ENCODE measurements at places on chromosomes 12 and 14. TPM values are rescaled to one million over a fixed set of nuclear protein-coding genes. Genes with fewer than 3 reads are reported as not detected.
A peak's percentile ranks its signal among the peaks of the same experiment; 100 is the strongest.

DNA sequence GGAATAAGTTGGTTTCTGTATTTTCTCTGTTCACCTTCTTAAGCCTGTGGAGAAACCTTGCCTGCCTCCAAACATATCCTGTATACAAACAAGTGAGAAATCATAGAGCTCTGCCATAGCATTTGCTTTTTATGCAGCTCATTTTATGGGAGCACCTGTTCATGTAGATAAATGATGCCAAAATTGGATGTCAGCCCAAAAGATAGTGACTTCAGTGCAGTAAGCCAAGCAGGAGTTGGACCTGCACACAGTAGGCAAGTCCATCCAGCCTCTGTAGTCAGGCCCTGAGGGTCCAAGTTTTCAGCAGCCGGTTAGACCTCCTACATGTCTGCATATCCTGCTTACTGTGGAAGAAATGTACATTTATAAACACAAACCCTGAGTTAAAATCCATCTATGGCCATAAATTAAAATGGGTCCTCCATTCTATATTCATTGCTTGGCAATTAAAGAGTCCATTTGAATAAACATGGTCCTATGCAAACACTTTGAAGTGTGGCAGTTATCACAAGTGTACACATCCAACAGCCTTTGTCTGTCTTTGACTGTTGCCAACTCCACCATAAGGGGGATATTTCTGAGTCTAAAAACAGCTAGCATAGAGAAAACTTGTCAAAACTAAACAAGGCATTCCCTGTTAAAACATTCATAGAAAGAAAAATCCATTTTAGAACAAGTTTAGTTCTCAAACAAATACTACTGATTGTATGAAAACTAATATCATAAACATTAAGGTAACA, 847.8 kb downstream of the RPS29 start:
- H3K4me1 ChIP-seq: no peaks in the 10 kb centered on the region
- no peak overlapping the region for H3K27ac ChIP-seq
- no peak for DNase-seq
- H3K36me3 ChIP-seq: no peaks in the 10 kb centered on the region

DNA sequence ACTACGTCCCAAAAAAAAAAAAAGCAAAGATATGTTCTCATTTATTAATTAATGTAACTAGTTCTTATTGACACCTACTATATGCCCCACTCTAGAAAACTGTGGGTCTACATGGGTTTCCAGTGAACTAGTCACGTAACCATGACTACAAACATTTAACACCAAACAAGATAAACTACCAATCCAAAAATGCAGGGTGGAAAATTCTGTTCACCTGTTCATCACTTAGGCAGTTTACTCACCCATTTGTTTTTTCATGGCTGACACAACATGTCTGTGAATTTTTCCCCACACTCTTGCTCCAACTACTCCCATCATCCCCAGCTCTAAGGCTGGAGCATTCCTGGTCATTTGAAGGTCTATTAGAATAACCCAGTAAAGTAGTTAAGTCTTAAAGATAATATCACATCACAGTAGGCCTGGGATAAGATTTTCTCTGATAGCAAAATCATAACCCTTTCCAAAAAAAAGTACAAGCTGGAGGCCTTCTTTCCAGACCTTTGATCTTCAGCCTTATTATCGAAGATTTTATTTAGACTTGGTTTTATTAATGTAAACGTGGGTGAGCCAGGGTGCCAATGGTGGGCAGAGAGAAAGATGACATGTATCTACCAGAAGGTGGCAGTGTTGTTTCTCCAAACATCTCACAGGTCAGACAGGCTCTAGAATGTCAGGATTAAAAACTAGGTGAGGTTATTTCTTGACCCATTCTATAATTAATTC, 61.6 kb upstream of the DAAM1 start:
- no peak overlapping the region for H3K4me3 ChIP-seq
- no peaks in the 10 kb centered on the region for H3K4me1 ChIP-seq
- DNase-seq: peak; percentile 28
- H3K36me3 ChIP-seq: no peaks in the 10 kb centered on the region
- no peaks in the 10 kb centered on the region for H3K27me3 ChIP-seq

DNA sequence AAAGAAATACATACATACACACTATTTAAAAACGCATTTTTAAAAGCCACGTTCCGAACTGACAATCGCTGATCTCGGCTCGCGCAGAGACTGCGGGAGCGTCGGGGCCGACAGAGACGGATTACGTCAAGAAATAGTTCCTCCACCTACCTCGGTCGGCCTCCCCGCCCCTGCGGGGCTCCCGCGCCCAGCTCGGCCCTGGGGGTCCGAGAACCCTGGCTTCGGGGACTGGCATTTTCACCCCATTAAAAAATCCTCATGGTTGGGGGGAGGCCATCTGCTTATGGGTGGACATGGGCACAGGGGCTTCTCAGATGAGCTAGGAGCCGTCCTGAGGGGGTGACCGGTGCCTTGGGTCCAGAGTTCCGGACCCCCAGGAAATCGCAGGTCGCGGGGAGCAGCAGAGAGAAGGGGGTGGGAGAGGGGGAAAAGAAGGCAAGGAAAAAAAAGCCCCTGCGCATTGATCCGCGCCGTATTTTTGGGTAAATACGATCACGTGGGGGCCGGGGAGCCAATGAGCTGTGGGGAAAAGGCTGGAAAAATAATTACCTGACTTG, 324 bp upstream of the HOXC9 start:
- DNase-seq: no peak
- peaks cover 95% of the 10 kb centered on the region for H3K27me3 ChIP-seq
- no peak overlapping the region for H3K4me3 ChIP-seq
- peaks cover 4% of the 10 kb centered on the region for H3K4me1 ChIP-seq
- H3K27ac ChIP-seq: no peak overlapping the region
- no peaks in the 10 kb centered on the region for H3K36me3 ChIP-seq

- H3K4me1 ChIP-seq: no peaks in the 10 kb centered on the region
- no peaks in the 10 kb centered on the region for H3K27me3 ChIP-seq
- no peaks in the 10 kb centered on the region for H3K36me3 ChIP-seq
- H3K4me3 ChIP-seq: no peak overlapping the region
- H3K27ac ChIP-seq: no peak overlapping the region
- DNase-seq: no peak
Observed at GRCh38 chr14:90585106-90585505, 188.3 kb downstream of the CALM1 start.

GRCh38 chr12:100186071-100186470, 14.5 kb upstream of the ACTR6 start:
- H3K27ac ChIP-seq: no peak overlapping the region
- DNase-seq: no peak
- H3K4me1 ChIP-seq: no peaks in the 10 kb centered on the region
- H3K36me3 ChIP-seq: no peaks in the 10 kb centered on the region

GRCh38 chr14:24172261-24172860, 481 bp downstream of the REC8 start:
- H3K27ac ChIP-seq: no peak overlapping the region
- H3K36me3 ChIP-seq: no peaks in the 10 kb centered on the region
- H3K4me3 ChIP-seq: peak overlapping the region; percentile 50
- no peaks in the 10 kb centered on the region for H3K27me3 ChIP-seq

DNA sequence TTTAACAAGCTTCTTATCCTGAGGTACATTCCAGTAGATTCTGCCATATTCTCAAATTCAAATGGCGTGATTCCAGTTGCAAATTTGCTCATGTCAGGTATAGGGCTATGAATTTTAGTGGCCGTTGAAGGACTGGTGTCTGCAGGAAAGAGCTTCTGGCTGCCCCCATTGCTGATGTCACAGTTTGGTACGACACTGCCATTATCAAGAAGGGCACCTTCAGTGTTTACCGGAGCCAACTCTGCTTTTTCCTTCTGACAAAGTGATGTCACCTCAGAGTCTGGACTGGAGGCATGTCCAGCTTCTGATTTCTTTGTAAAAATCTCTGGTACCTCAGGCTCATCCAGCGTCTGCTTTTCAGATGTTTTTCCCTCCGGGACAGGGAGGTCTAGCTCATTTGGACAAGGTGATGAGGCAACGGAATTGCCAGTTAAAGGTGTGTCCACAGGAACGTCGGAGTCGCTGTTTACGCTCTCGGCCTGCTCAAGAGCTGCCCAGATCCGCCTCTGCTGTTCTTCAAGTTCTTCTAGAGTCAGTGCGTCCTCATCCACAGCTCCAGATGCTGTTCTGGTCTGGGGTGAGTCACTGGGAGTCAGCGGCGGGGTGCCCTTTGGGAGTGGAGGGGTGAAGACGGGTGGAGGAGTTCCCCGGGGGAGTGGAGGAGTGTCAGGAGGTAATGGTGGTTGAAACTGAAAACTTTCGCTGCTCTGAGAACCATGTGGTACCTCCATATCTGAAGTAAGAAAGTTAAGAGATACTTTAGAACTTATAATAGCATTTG, 27.0 kb downstream of the ZCCHC8 start:
- DNase-seq: peak; percentile 64
- peaks cover 43% of the 10 kb centered on the region for H3K36me3 ChIP-seq
- H3K27me3 ChIP-seq: no peaks in the 10 kb centered on the region
- H3K27ac ChIP-seq: no peak overlapping the region

DNA sequence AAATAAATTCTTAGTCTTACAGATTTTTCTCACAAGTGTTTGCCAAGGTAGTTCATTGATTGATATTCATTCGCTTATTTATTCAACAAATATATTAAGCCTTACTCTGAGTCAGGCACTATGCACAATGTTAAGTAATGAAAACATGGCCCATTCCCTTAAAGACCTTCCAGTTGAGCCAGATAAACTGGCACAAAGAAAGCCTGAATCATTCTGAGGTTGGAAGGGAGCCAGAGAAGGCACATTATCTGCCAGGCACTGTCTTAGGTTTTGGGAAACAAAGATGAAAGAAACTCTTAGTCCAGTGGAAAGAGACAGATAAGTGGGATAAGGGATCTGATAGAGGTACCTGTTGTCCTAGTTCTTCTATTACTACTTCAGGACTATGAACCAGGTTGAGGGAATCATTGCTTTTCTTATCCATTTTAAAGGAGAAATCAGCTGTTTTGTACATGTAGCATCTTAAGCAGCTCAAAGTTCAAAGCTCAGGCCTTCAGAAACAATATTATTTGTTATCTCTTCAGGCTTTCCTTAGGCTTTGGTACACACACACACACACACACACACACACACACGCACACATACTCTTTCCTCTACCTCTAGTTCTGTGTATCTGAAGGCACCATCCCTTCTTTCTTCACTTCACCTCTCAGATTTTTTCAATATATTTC, 27.0 kb downstream of the PDE6H start:
- H3K36me3 ChIP-seq: no peaks in the 10 kb centered on the region
- H3K27me3 ChIP-seq: no peaks in the 10 kb centered on the region
- H3K27ac ChIP-seq: no peak overlapping the region
- DNase-seq: no peak
- H3K4me1 ChIP-seq: no peaks in the 10 kb centered on the region
- H3K4me3 ChIP-seq: no peak overlapping the region

DNA sequence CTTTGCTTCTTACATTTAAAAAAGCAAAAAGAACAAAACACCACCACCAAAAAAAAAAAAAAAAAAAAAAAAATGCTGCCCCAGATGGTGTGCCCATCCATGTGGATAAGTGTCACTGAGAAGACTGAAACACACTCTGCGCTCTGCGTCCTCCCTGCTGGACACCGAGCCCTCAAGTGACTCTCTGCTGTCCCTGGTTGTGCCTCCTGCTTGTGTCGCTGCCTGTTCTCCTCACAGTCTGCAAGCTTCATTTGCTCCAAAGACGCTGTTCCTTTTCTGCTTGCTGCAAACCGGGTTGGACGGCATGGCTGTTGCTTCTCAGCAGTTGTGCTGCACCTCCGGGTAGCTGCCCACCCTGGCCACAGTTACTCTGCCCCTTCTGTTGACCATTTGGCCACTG, 276.2 kb upstream of the ATP2B1 start:
- no peaks in the 10 kb centered on the region for H3K27me3 ChIP-seq
- no peak for DNase-seq
- no peak overlapping the region for H3K4me3 ChIP-seq
- H3K4me1 ChIP-seq: no peaks in the 10 kb centered on the region

DNA sequence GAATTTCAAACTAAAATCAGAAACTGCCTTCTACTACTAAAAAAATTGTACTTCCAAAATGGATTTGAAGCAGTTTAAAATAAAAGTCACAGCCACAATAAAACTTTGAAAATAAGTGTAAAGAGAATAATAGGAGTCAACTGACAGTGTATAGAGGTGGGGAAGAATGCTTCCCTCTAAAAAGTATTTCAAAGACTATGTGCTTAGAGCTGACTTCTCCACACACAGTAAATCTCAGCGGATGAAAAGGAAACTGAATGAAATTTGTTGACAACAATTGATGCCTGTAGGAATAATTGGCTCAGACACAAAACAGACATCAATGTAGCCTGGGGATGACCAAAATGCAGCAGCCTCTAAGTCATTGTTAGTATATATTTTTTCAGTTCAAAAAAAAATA, 7.9 kb downstream of the IGF1 start:
- no peak overlapping the region for H3K27ac ChIP-seq
- DNase-seq: no peak
- no peaks in the 10 kb centered on the region for H3K4me1 ChIP-seq
- H3K4me3 ChIP-seq: no peak overlapping the region

GRCh38 chr14:101372894-101373620, 188.2 kb upstream of the DIO3 start:
- no peaks in the 10 kb centered on the region for H3K4me1 ChIP-seq
- H3K36me3 ChIP-seq: no peaks in the 10 kb centered on the region
- no peak overlapping the region for H3K4me3 ChIP-seq

DNA sequence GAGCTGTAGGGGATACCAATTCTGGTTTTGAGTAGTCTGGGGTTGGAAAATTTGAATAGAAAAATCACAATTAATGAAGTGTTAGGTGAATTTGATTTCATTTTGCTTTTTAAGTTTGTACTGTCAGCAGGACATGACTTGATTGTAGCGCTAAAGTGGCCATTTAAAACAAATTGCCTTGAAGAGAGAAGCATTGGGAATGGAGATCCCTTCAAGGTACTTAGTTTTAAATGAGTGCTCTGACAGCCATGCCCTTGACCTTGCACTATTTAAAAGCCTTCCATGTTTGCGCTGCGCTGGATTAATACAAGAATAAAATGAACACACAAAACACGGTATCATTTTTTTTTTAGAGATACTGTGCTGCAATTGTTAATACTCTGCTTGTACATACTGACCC, 345.9 kb downstream of the NAV3 start:
- no peak overlapping the region for H3K4me3 ChIP-seq
- peaks cover 22% of the 10 kb centered on the region for H3K36me3 ChIP-seq
- no peaks in the 10 kb centered on the region for H3K4me1 ChIP-seq
- H3K27me3 ChIP-seq: no peaks in the 10 kb centered on the region
- H3K27ac ChIP-seq: no peak overlapping the region

GRCh38 chr12:110108309-110109036, 15.7 kb upstream of the IFT81 start:
- peaks cover 30% of the 10 kb centered on the region for H3K4me1 ChIP-seq
- no peak for DNase-seq
- no peaks in the 10 kb centered on the region for H3K27me3 ChIP-seq
- peak overlapping the region; percentile 83 for H3K27ac ChIP-seq
- peak overlapping the region; percentile 13 for H3K4me3 ChIP-seq

GRCh38 chr14:99676657-99677056, 7.4 kb upstream of the CYP46A1 start:
- no peaks in the 10 kb centered on the region for H3K36me3 ChIP-seq
- no peak overlapping the region for H3K4me3 ChIP-seq
- H3K27me3 ChIP-seq: no peaks in the 10 kb centered on the region
- peaks cover 15% of the 10 kb centered on the region for H3K4me1 ChIP-seq
- H3K27ac ChIP-seq: no peak overlapping the region

IL22 gene
- total RNA-seq: not detected

SOAT2 gene
- total RNA-seq: not detected

SAMD15 gene
- 2.1 TPM for total RNA-seq

KRT71 gene
- total RNA-seq: not detected

DEPDC4 gene
- total RNA-seq: 1.3 TPM

HHIPL1 gene
- total RNA-seq: 1.1 TPM

SIX4 gene
- total RNA-seq: 14.0 TPM
